ENCODE measurements at places on chromosomes 11 and 22.

DNA sequence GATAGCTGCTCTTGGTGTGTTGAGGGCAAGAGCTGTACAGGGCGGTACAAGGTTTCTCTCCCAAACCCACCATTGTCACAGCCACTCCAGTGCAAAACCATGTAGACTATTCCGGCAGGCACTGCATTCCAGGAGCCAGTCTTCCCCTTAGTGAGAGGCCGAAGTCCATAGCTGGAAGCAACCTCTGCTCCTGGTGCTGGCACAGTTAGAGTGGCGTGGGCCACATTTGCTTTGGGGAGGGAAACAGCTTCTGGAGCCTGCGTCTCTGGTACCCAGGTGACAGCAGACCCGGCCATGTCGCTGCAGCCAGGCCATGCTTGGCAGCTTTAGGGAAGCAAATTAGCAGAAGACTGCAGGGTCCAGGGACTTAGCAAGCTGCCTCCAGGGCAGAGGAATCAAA lies 788.0 kb downstream of the BRD1 start:
- no peak for DNase-seq

DNA sequence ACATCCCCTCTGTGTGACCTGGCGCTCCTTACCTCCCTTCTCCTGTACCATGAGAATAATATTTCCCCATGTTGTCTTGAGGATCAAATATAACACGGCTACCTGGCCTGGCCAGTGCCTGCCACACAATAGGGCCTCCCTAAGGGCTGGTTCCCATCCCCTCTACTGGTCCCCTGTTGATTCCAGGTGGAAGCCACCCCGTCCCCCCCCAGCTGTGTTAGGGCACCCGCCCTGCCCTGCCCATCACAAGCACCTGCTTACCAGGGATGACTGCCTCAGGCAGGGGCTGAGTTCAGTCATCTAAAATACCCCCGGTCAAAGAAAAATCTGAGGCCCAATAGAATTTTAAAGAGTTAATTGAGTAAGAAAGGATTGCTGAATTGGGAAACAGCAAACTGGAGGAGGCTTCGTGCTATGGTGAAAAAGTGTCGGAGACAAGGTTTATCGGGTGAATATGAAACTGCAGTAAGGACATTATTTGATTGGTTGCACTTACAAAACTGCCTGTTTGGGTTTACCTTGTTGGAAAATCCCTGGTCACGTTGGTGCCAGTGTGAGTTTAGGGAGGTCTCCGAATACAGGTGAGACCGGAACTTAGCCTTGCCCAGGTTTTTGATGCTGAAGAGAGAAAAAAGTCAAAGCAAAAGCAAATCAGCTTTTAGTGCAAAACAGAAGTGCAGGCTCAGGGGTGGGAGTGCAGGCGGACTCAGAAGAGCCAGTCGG lies 5.2 kb downstream of the APOL1 start:
- DNase-seq: no peak

DNA sequence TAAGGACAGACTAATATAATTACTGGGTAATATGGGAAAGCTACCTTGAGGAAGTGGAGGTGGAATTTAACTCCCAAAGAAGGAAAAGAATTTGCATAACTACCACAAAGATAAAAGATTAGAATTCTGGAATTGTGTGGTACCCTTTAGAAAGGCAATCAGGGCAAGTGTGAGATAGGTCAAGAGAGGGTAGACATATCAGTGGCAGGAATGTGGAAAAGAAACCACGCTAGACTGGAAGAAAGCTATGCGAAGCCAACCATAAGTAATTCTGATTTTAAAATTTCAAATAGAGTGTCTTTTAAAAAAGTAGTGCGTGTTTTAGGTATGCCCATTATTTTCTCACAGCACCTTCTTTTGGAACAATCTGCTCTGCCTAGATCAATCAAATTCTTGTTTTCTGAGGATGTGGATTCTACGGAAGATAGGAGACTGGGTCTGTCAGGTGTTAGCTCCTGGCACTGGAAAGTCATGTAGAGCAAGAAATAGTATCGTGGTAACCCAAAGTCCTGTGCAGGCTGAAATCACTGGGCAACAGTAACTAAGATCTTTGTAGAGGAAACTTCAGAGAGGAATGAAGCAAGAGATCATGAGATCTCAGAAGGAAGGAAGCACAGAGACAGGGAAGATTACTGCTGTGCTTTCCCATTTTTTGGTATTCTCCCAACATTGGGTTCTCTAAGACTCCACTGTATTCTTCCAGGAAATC lies 111.3 kb upstream of the MTMR2 start:
- no peak for DNase-seq

DNA sequence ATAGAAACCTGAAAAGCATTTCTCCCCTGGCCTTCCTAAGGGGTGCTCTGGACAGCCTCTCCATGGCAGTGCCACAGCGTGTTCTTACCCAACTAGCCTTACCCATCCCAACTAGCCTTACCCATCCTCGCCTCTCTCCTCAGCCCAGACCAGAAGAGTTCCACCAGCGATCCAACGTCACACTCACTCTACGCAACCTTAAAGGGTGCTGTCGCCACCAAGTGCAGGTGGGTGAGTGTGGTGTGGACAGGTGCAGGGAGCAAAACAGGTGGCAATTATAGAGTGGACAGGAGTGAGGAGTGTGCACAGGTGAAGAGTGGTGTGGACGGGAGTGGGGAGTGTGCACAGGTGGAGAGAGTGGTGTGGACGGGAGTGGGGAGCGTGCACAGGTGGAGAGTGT lies 17.8 kb downstream of the TMEM121B start:
- no peak for DNase-seq

DNA sequence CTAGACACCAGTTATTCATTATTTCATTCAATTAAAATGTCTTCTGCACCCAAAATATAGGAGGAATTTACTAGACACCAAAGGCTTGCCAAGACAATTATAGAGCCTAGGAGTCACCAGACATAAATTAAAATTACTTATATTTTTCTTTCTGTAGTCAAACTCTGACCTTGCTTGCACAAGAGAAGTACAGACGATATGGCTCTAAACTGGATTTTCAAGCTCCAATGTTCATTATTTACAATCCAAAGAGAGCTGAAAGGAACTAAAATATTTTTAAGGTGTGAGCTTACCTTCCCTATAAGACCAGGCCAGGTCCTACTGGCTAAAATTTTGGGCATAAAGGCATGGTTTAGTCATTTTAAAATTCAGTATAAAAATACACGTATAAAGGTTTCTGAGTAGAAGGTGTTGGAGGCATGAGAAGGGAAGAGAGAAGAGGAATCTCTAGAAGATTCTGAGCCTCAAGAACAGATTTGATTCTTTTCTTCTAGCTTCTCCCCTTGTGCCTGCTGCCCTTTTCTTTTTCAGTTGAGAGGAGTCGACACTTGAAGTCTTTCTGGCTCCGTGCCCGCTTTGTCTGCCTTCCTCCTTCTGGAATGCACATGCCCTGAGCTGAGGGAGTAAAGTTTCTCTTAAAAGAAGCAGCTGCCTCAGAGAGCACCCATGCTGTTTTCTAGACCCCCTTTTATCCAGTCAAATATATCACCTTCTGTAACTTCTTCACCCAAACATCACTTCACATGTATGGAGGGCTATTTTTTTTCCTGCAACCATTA lies 13.5 kb downstream of the C11orf97 start:
- no peak for DNase-seq

DNA sequence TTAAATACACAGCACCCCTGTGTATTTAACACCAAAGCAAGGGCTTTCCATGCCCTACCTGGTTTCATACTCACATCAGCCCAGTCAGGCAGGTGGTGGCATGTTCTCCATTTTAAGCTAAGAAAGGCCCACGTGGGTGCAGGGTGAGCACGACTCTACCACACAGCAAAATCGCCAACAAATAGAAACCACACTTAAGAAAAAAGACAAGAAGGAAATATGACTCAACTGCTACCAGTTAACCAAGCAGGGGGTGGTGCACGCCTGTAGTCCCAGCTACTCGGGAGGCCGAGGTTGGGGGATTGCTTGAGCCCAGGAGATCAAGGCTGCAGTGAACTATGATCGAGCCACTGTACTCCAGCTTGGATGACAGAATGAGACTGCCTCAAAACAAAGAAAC lies 35.2 kb upstream of the TFIP11 start:
- peak; percentile 29 for DNase-seq

GRCh38 chr11:64835616-64836447 lies 8.6 kb downstream of the CDC42BPG start:
- no peak for DNase-seq

GRCh38 chr11:59112494-59112893 lies 5.5 kb downstream of the FAM111B start:
- DNase-seq: no peak

- DNase-seq: no peak
Measured at GRCh38 chr22:48630433-48630754, 1197.3 kb downstream of the BRD1 start.

DNA sequence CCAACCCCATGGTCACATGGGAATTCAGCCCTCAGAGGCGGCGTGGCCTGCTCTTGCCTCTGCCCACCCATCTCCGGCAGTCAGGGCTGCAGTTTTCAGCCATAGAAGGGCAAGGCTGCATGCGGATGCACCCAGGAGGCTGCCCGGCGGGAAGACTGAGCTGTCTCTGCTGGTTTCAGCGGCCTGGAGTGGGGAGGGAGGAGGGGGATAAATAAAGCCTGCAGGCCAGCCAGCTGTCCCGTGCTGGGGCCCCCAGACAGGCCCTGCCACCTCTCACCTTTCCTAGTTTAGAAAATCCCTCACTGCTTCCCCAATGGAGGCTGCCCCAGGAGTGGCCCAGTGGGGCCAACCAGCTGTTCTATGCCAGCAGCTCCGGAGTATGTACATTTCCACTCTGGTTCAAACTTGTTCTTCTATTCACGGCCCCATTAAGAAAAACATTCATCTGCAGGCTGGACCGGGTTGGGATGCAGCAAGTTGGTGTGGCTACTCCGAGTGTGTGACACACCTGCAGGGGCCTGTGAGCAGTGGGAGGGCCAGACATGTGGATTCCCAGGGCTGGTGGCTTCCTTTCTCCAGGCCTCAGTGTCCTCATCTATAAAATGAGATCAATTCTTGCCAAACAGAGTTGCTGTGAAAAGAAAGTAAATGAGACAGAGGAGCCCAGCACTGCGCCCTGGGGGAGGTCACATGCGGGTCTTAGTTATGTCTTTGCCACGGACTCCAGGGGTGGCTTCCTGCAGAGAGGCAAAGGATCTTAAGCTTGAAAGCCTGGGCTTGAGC lies 5.0 kb downstream of the MICALL1 start:
- no peak for DNase-seq

- DNase-seq: no peak
Measured at GRCh38 chr22:39994566-39995392, at the start of gene FAM83F. Gene FAM83F (plus strand): TSS chr22:39994954. CDS start chr22:39995043, 89 bp downstream.

DNA sequence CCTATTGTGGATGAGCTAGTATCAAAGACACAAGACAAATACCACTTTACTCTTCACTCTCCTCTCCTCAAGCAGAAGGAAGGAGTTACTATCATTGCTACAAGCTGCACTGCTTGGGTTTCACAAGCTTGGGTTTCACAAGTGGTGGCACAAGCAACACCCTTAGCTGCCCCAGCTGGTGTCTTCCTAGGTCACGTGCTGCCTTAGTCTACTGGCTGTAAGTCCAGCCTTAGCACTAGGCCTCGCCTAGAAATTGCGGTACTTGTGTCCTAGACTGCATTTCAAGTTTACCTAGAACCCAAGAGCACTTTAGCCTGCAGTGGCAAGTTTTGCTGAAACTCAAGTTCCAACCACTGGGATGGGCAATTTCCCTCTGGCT lies 86.6 kb downstream of the EHF start:
- DNase-seq: no peak

DNA sequence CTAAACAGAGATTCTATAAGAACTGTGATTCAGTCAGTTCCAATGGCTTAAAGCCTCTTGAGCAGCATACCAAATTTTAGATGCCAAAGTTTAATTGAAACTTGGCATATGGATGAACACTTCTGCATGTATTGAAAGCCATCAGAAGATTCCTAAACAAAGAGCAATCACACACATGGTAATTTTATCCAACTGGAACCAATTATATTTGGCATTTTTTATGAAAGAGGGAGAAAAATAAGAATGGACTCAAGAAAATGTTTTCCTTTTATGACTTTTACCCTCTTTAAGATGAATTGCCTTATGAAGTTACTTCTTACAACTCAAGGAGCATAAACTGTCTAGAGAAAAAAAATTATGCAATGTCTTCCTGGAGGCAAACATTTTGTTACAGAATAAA lies 7.4 kb downstream of the TRPC6 start:
- no peak for DNase-seq

- no peak for DNase-seq
Measured at GRCh38 chr11:130620548-130620947, 172.1 kb downstream of the ADAMTS15 start.

Data from stimulated activated CD8-positive, alpha-beta memory T cell treated with anti-CD3 and anti-CD28 coated beads, Interleukin-7, amount 100 ng/mL, for 48 hours (primary cell).